Stimulated activated CD8-positive, alpha-beta memory T cell treated with anti-CD3 and anti-CD28 coated beads, Interleukin-15, amount 100 ng/mL, for 1 hour (primary cell): ENCODE measurements at places on chromosomes 12 and 14.
A peak's percentile ranks its signal among the peaks of the same experiment; 100 is the strongest.

DNA sequence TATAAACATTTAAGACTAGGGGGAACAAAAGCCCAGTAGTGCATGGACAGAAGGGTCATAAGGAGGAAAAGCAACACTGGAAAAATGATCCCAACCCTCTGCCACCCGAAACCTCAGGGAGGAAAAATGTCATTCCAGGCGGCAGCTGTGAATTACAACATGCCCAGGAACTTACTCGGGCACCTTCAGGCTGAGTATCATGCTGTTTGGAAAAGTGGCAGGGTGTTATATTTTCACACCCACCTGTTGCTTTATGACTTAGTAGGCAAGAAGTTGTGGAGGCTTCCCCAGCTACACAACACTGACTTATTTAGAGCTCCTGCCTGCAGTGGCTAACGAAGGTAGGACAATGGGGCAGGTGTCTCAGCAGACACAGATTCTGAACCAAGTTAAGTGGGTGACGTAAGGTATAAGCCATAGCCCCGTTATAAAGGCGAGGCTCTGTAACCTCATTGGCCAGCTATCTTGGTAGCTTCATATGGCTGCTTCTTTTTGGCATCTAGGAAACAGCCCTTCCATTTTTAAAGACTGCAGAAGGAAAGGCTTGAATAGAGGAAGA, 96.1 kb upstream of the IFNG-AS1 start:
- no peak for DNase-seq

DNA sequence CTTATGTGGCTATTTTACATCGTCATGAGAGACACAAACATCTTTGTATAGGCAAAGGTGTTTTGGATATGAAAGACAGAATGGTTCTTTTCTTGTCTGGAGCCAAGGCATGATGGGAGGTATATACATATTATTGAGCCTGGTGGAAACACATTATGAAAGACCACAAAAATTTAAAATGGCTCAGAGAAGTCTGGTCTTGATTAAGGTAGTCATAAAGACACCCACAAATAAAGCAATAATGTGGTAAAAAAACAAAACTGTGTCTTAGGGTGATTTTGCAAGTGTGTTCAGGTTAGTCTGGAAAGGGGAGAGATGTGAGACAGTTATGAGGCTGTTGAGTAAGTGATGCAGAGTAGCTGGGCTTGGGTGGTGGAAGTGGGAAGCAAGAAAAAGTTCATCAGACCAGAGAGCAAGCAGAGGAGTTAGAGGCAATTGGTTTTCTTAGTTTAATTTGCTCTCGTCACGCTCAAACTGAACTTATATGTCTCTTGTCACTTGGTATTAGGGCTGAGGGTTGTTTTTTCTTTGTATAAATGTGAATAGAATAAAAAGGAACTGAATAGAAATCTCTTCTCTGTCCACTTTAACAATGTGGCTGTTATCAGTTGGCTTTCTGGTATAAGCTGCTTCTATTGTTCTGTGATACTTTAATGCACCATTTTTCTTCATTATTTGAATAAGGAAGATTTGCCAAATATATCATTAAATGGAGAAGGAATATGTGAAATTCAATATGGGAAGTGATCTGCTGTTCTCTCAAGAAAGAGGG, 115.0 kb downstream of the AKAP6 start:
- no peak for DNase-seq

GRCh38 chr12:66694666-66695613, 16.1 kb upstream of the GRIP1 start:
- DNase-seq, result no peak

DNA sequence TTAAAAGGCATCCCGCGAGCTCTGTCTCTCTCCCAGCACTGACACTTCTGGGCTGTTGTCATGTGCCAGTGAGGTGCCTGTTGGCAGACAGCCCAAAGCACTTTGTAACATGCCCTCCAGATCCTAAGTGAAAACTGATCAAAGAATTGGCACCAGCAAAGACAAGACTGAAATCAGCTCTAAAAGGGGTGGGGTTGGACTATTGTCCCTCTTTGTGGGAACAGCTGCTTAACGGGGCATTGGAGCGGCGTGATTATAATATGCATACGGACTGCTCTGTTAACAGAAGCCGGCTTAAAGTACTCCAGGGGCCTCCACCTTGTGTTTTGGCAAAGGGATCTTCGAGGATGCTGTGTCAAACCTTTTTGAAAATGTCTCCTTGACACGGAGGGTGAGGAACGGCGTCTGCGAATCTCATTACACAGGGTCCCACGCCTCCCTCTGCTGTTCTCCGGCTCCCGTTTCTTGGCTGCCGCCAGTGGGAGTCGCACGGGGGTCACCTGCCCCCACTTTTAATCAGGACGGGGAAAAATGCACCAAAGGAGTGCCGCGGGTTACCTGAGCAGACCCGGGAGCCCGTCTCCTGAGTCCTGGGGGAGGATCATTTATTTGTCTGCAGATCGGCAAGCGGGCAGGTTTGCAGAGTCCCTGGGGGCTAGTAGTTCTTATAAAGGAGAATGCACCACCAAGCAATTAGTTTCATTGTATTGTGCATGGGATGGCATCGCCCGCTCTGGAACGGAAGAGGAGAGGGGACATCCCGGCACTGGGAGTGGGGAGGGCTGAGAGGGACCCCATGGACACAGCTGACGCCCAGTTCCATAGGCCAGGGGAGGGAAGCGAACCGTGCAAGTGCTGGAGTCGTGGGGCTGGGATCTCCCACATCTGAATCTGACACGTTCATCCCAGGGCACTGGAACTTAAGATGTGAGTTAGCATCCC, 44.3 kb downstream of the SPRING1 start:
- DNase-seq, result no peak

- DNase-seq, result no peak
These were observed 110.2 kb downstream of the SNAPC1 start for GRCh38 chr14:61872452-61872851.

DNA sequence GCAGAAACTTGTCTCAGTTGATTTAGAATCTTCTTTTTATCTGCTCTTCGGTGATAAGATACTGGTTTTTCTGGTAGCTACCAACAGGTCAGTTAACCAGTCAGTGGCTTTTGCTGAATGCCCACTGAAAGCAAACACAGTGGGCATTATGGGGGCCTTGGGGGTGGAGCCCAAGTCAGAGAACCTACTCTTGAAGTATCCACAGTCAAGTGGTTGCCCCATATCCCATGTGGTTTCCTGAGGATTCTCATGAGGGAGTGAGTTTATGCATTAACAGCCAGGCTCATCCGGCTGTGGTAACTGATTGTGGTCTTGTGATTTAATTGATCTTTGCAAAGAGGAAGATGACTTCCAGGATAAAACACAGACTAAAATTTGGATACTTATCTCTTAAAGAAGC, 83.7 kb downstream of the ST8SIA1 start:
- DNase-seq, result no peak

DNA sequence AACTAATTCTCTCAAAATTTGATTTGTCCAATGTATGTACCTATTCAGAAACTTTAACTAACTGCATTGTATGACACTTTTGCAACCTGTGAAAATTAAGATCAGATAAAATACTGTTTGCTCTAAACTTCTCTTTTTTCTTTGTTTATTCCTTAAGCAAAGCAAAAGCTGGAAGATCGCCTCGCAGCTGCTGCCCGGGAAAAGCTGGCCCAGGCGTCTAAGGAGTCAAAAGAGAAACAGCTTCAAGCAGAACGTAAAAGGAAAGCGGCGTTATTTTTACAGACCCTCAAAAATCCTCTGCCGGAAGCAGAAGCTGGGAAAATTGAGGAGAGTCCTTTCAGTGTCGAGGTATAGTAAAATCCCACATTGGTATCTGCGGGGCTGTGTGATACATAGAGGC, 55.1 kb downstream of the SFSWAP start:
- DNase-seq, result no peak

GRCh38 chr12:307406-307805, 44.8 kb upstream of the SLC6A13 start:
- DNase-seq, result no peak

GRCh38 chr12:67545298-67545697, 103.2 kb upstream of the DYRK2 start:
- DNase-seq, result no peak

DNA sequence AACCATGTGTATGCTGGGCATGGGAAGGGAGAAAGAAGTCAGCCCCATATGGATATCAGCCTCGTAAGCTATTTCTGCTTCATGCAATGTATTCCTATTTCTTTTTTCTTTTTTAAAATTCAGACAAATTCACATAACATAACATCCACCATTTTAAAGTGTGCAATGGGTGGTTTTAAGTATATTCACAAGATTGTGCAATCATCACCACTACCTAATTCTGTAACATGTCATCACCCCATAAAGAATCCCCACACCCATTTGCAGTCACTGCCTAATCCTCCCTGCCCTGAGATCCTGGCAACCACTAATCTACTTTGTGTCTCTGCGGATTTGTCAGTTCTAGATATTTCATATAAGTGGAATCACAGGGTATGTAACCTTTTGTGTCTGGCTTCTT, 9.5 kb downstream of the POMT2 start:
- no peak for DNase-seq

- DNase-seq, result no peak
These were observed 1.8 kb upstream of the CHST11 start for GRCh38 chr12:104454997-104455396.

DNA sequence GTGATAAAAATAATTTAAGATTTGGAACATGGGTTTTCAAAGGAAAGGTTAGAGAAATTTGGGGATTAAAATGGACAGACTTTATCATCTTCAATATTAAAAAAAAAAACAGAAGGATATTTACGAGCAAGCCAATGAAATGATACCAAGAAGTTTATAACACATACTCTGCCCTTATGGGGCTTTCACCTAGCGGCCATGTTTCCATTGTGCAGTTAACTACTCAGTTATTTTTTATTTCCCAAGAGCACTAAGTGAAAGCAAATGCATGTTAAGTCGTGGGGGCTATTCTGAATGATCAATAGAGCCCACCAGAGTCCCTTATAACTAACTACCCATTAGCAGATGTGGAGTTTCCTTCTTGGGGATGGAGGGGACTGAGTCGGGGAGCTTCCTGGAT, 53.9 kb downstream of the ETV6 start:
- no peak for DNase-seq

DNA sequence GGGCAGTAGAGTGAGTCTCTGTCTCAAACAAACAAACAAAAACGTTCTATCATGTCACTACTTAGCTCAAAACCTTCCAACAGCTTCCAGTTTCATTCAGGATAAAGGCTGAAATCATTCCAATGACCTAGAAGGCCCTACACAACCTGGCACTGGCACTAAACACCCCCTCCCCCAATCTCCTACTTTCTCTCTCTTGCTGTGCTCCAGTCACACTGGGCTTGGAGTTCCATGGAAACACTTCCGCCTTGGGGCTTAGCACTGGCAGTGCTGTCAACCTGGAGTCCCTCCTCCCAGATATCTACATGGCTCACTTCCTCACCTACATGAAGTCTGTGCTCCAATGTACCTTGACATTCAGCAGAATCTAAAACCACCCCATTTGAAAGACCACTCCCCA, 65.0 kb upstream of the SINHCAF start:
- no peak for DNase-seq

DNA sequence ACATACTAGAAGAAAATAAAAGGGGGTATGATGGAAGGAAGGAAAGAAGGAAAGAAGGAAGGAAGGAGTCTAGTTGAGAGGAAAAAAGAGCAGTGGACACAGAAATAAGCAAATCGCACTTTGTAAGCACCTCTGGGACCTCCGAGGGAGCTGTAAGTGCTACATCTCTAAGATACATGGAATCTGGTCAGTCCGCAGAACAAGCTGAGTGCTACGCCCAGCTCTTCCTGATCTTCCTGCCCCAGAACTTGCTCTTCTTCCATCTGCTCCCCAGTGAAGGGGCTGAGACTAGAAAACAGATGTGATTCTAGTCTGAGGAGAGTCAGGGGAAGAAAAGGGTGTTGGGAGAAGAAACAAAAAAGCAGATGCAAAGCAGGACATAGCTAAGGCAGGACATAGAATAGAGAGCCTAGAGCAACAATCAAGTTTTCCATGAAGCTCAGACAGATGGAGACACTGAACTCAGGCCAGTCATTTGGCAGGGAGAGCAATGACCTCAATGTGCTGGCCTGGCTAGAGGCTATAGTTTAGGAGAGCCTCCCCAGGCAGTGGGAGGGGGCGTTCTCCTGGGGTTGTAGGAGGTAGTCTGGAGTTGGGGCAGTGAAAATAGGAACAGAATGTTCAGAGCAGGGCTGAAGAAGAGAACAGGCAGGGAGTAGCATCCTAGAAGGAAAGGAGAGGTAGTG, 1.7 kb upstream of the MFAP5 start:
- DNase-seq, result no peak

GRCh38 chr14:73472185-73473114, 14.1 kb upstream of the NUMB start:
- no peak for DNase-seq

DNA sequence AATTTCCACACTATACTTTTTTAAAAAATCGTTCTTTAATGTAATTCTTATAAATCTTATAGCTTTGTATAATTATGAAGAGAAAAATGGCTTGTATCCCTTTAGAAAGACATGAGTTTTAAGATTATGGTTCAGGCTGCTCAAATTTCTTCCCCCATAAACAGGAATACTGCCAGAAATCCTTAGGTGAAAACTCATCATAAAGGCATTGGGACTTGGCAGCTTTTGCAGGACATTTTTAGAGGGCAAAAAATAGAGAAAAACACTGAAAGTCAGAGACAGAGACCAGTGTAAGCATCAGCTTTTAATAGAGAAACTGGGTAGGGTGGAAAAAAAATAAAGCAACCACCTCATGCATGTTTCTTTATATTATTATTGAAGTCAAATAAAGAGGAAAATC, 29.1 kb downstream of the LRRK2 start:
- no peak for DNase-seq

- no peak for DNase-seq
These were observed 430.0 kb downstream of the ETNK1 start for GRCh38 chr12:23055004-23055403.

DNA sequence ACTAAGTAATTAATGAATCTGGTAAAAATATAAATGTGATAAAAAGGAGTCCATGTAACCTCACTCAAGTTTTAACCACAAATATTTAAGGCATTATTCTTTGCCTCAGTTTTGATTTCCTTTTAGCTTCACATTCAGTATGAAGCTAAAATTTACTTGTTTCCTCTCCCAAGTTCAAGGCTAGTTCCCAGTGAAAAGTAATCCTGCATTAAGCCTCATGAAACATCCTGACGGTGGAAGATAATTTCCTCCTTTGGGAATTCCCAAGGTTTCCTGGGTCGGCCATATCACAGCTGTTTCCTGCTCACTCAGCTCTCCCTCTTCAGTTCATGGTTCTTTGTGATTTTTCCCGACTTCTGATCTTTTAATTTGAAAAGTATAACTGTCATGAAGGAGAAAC, 1256.8 kb upstream of the FLRT2 start:
- DNase-seq, result no peak

- no peak for DNase-seq
These were observed 6.7 kb downstream of the VASH1 start for GRCh38 chr14:76767681-76768656.

GRCh38 chr14:53306267-53306721, 153.2 kb upstream of the DDHD1 start:
- DNase-seq, result peak; percentile 6

GRCh38 chr12:92928421-92928961, 604 bp downstream of the EEA1 start:
- peak; percentile 14 for DNase-seq
